ENCODE measurements at places on chromosomes 7 and 10. TPM values are rescaled to one million over a fixed set of nuclear protein-coding genes. Genes with fewer than 3 reads are reported as not detected.

- H3K36me3 ChIP-seq = peaks cover 53% of the 10 kb centered on the region
- H3K4me1 ChIP-seq = peaks cover 100% of the 10 kb centered on the region
- DNase-seq = peak; percentile 59
- peak overlapping the region; percentile 100 for H3K27ac ChIP-seq
- H3K27me3 ChIP-seq = no peaks in the 10 kb centered on the region
Measured at GRCh38 chr7:44634839-44635591, 28.6 kb downstream of the OGDH start.

The OLAH gene
- 4.2 TPM for total RNA-seq

The CLCN1 gene
- total RNA-seq = 0.10 TPM

The C10orf95 gene
- total RNA-seq = 0.33 TPM

DNA sequence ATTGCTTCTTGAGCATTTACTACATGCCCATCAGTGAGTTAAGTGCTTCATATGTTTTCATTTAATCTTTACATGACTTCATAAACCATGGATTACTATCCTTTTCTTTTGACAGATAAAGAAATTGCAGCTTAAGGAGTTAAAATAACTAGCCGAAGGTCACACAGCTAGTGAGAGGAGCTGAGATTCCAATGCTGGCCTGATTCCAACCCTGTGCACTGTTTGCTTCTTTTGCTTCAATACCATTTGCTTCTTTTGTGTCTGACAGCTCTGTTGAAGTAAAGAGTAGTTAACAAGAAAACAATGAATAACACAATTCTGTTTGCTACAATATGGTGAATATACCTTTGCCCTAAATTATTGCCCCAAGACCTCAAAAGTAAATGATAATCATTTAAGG is 132.4 kb downstream of the GRM3 start:
- no peaks in the 10 kb centered on the region for H3K27me3 ChIP-seq
- no peaks in the 10 kb centered on the region for H3K4me1 ChIP-seq
- no peak overlapping the region for H3K4me3 ChIP-seq
- no peak for DNase-seq
- no peaks in the 10 kb centered on the region for H3K36me3 ChIP-seq
- H3K27ac ChIP-seq = no peak overlapping the region

The ADRA2A gene
- not detected for total RNA-seq

The AKR1C1 gene
- total RNA-seq = 0.33 TPM

- H3K27me3 ChIP-seq = no peaks in the 10 kb centered on the region
- no peak overlapping the region for H3K4me3 ChIP-seq
- H3K27ac ChIP-seq = no peak overlapping the region
- H3K4me1 ChIP-seq = no peaks in the 10 kb centered on the region
- peaks cover 4% of the 10 kb centered on the region for H3K36me3 ChIP-seq
Measured at GRCh38 chr7:7609330-7609729, 31.2 kb upstream of the UMAD1 start.

GRCh38 chr7:121085922-121086321 is 97.4 kb downstream of the CPED1 start:
- H3K36me3 ChIP-seq = no peaks in the 10 kb centered on the region
- peaks cover 12% of the 10 kb centered on the region for H3K27me3 ChIP-seq
- H3K4me3 ChIP-seq = no peak overlapping the region
- no peak overlapping the region for H3K27ac ChIP-seq
- DNase-seq = no peak

DNA sequence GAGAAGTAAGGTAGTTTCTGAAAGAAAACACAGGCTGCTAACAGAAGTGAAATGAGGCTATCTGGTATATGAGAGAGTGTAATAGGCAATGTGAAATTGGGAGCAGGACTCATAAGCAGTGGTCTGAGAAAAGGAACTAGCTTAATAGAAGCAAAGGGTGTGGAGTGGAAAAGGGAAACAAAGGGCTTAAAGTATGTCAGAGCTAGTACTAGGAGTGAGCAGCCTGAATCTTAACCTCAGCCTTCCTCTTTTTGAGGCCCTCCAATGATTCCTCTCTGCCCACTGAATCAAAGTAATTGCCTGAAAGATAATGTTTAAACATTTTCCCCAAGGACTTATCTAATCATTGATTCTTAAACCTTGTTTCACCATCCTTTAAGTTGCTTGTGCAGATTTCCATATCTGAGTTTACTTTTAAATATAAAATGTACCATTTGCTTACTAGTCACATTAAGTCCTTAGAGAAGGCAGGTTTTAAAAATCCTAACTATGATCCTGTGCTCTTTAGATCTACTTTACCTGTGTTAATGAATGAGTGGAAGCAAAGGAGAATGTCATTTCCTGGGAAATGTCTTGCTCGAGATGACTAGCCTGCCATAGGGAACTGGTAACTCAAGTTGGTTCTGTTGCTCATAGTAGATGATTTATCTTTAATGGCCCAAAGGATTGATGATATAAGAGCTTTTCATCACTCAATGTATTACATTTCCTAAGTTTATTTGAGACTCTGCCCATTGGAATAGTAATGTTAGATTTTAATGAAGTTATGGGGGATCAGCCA is 155.0 kb downstream of the SKAP2 start:
- peaks cover 7% of the 10 kb centered on the region for H3K27me3 ChIP-seq
- no peak overlapping the region for H3K4me3 ChIP-seq
- DNase-seq = no peak
- H3K4me1 ChIP-seq = no peaks in the 10 kb centered on the region

DNA sequence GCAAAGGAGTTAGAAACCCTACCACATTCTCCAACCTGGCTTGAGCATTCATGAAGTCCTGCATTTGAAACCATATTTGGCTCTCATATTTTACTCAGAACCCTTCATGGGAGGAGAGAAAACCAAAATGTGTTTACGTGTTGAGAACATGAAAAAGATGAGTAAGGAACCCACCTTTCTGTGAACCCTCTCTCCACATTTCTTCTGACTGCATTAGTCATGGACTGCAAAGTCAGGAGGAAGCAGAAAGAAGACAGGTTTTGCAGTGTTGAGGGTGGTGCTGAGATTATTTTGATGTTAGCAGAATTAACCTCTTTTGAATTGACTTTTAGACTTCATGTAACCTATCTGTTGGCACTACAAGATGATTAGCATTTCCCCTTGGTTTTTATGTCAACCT is 4.9 kb downstream of the IFIT1B start:
- H3K27me3 ChIP-seq = peaks cover 7% of the 10 kb centered on the region
- H3K36me3 ChIP-seq = no peaks in the 10 kb centered on the region
- no peak overlapping the region for H3K4me3 ChIP-seq
- H3K27ac ChIP-seq = no peak overlapping the region
- DNase-seq = no peak
- H3K4me1 ChIP-seq = peaks cover 2% of the 10 kb centered on the region

Measured in activated CD4-positive, alpha-beta memory T cell treated with anti-CD3 and anti-CD28 coated beads, Interleukin-2, amount 10 ng/mL, durations not matched to agents 7 days and 5 days (primary cell).